ENCODE measurements at places on chromosomes 1 and 21. TPM values are rescaled to one million over a fixed set of nuclear protein-coding genes. Genes with fewer than 3 reads are reported as not detected.

DNA sequence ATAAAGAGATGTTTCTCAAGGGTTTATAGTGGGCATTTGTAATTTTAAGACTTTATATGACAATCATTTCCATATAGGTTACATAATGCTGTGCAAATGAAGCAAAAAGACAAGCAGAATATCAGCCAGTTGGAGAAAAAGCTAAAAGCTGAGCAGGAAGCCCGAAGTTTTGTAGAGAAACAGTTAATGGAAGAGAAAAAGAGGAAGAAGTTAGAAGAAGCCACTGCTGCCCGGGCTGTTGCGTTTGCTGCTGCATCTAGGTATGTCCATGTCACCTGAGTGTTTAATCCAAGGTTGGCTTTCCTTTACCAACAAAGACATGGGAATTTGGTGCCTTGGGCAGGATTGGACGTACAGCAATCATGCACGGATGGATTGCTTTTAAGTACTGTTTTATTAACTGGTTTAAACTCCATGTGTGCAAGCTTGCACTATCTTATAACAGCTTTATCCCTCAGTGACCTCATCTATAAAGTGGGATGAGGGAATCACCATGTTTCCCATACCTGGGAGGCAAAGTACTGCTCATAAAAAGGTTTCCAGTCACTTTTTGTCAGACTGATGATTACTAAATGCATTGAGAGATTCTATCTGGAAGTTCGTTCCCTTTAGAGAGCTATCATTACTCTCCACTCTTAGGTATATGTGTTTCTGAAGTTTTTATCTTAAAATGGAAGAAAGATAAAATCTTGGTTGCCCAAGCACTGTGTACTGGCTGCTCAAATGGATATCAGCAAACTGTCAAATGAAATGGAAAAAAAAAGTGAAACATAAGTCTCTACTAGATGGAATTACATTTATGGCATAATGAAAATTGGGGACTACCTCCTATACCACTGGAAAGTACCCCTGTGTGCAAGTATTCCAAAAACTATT, 55.1 kb downstream of the MACO1 start:
- DNase-seq: no peak

CELA3A gene
- 7.0 TPM for polyA plus RNA-seq

- DNase-seq: no peak
Observed at GRCh38 chr1:210364479-210364878, 35.8 kb downstream of the HHAT start.

DNA sequence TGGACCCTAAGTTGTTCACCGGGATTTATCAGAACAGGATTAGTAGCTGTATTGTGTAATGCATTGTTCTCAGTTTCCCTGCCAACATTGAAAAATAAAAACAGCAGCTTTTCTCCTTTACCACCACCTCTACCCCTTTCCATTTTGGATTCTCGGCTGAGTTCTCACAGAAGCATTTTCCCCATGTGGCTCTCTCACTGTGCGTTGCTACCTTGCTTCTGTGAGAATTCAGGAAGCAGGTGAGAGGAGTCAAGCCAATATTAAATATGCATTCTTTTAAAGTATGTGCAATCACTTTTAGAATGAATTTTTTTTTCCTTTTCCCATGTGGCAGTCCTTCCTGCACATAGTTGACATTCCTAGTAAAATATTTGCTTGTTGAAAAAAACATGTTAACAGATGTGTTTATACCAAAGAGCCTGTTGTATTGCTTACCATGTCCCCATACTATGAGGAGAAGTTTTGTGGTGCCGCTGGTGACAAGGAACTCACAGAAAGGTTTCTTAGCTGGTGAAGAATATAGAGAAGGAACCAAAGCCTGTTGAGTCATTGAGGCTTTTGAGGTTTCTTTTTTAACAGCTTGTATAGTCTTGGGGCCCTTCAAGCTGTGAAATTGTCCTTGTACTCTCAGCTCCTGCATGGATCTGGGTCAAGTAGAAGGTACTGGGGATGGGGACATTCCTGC, 3.9 kb upstream of the OLFML3 start:
- no peak for DNase-seq

SMPDL3B gene
- 8.0 TPM for polyA plus RNA-seq

DNA sequence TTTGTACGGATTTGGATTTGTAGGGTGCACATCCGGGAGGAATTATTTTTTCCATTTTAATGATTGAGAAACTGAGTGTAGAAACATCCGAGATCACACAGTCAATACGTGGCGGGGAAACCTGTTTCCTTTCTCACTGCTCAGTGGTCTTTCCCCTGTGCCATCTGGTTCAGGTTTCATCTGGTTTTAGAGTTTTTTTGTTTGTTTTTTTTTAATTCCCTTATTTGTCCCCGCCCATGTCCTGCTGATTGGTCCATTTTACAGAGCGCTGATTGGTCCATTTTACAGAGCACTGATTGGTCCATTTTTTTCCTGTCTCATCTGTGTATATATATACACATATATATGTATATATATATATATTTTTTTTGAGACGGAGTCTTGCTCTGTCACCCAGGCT, 6.0 kb downstream of the TRPM2 start:
- DNase-seq: no peak

GRCh38 chr1:226787071-226787470, 48.0 kb upstream of the ITPKB start:
- DNase-seq: no peak

KANK4 gene
- polyA plus RNA-seq: 1.5 TPM

- peak; percentile 66 for DNase-seq
Observed at GRCh38 chr1:40032240-40032891, 8.2 kb upstream of the CAP1 start.

GRCh38 chr1:153122831-153123421, 9.6 kb upstream of the SPRR2F start:
- DNase-seq: peak; percentile 79

DNA sequence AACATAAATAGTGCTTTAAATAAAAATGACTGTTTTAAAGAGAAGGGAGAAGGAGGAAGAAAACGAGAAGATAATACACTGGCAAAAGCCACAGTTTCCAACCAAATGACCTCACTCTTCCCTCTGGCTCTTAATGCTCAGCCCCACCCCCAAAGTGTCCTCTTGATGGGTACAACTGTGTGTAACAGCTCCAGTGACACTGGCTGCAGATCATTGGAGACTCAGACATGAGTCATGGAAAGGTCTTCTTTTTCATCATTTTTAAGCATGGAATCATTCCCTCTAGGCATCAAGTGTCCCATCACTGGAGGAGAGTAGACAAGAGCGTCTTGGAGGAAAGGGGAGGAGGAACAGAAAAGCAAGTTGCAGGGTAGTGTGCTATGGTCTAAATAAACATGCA, 333.0 kb downstream of the PAPPA2 start:
- no peak for DNase-seq

SLC50A1 gene
- polyA plus RNA-seq: 48.3 TPM

DNA sequence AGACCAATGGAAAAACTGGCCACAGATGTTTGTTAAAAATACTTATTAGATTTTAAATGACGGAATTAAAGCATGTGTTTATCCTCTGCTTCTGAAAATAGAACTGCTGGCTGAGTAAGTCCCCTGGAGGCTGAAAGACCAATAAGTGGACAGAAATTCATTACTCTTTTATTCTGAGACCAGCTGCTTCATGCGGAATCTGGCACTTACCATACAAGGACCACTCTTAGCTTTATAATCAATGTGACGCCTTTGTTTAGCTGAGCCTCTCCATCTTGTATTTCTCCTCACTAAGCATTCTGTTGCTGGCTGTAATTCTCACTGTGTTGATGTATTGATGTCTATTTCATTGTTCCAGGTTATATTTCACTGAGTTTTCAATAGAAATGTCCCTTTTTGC, 6.3 kb upstream of the EXO1 start:
- peak; percentile 7 for DNase-seq

DNA sequence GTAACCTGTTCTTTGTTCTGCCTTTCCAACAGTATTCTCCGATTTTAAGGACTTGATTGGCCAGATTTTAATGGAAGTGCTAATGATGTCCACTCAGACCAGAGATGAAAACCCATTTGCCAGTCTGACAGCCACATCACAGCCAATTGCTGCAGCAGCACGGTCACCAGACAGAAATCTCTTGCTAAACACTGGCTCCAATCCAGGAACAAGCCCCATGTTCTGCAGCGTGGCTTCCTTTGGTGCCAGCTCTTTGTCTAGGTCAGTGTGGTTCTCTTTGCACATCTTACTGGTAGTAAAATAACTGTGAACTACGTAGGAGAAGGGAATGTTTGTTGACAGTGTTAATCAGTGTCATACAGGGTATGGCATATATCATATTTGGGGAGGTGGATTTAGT, 72.7 kb downstream of the UBE4B start:
- DNase-seq: no peak

- DNase-seq: no peak
Observed at GRCh38 chr1:157313240-157313807, 175.1 kb upstream of the ETV3 start.

- DNase-seq: no peak
Observed at GRCh38 chr1:153353226-153353947, 4.3 kb upstream of the S100A9 start.

- peak; percentile 95 for DNase-seq
Observed at GRCh38 chr1:153536012-153536670, 350 bp upstream of the S100A6 start.

DNA sequence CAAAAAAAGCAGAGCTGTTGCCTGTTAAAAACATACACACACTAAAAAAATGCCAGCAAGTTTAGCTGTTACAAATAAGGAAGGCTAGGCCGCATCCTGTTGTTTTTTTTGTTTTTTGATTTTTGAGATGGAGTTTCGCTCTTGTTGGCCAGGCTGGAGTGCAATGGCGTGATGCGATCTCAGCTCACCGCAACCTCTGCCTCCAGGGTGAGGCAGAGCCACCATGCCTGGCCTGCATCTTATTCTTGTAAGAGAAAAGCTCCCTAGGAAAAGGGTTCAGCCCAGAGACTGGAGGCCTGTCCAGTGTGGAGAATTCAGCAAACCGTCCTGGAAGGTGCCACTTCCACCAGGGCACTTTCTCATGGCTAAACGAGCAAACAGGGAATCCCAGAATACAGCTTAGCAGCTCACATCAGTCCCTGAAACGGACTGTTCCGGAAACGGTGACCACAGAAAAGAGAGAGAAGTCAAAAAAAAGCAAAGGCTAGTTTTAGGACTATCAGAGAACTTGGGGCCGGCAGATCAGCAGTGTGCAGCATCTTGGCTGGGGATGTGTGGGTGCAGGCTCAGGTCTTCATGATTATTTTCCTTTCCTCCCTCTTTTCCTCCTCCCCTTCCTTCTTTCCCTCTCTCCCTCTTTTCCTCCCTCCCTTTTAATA, 283.6 kb downstream of the AJAP1 start:
- no peak for DNase-seq

GRCh38 chr1:59487335-59488031, 190.6 kb downstream of the FGGY start:
- no peak for DNase-seq

COL9A2 gene
- polyA plus RNA-seq: 5.7 TPM

- DNase-seq: peak; percentile 8
Observed at GRCh38 chr1:212970085-212970484, 19.7 kb downstream of the VASH2 start.

LCE3D gene
- polyA plus RNA-seq: not detected
